ENCODE measurements at places on chromosomes 2 and 18. TPM values are rescaled to one million over a fixed set of nuclear protein-coding genes. Genes with fewer than 3 reads are reported as not detected.

Gene IMPA2
- 65.3 TPM for polyA plus RNA-seq

Gene LRRTM1
- polyA plus RNA-seq = not detected

Gene SGPP2
- polyA plus RNA-seq = 0.08 TPM

Gene PSMA8
- polyA plus RNA-seq = not detected

Gene ADAM23
- 9.1 TPM for polyA plus RNA-seq

Gene SERPINB7
- polyA plus RNA-seq = 0.88 TPM

Gene SLC5A7
- not detected for polyA plus RNA-seq

Gene CAPN13
- 0.16 TPM for polyA plus RNA-seq

Gene IL37
- not detected for polyA plus RNA-seq

Gene PTH2R
- not detected for polyA plus RNA-seq

Gene TDRD15
- polyA plus RNA-seq = not detected

Gene PLB1
- polyA plus RNA-seq = 1.2 TPM

Gene SFT2D3
- 4.5 TPM for polyA plus RNA-seq

Gene LIPG
- 0.33 TPM for polyA plus RNA-seq

Gene HOXD4
- 0.87 TPM for polyA plus RNA-seq

DNA sequence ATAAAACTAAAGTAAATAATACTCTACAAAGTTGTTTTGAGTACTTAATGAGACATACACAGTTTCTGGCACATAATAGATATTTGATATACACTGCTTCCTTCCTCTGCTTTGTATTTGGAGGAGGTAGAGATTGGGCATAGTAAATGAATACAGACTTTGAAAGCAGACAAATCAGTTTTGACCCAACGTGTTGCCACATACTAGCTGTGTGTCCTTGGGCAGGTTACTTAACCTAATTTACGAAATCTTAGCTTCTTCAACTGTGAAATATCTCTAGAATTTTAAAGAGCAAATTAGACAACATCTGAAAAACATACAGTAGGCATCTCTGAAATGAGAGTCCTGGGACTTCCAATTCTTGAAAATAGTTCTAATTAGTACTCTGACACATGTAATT, 425.4 kb downstream of the TGIF1 start:
- DNase-seq = no peak

- DNase-seq = no peak
These were observed 8.8 kb downstream of the NOL10 start for GRCh38 chr2:10680957-10681356.

DNA sequence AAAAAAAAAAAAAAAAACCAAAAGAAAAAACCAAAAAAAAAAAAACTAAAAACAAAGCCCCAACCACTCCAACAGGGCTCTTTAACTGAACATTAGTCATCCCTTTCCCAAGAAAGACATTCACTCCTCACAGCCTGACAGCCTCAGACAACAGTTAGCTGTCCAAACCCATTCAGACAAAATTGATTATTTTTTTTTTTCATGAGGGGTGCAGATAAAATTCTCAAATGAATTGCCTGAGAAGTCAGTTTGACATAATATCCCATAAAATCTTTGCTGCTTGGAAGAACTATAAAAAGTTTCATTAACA, 206.1 kb upstream of the REV1 start:
- no peak for DNase-seq

DNA sequence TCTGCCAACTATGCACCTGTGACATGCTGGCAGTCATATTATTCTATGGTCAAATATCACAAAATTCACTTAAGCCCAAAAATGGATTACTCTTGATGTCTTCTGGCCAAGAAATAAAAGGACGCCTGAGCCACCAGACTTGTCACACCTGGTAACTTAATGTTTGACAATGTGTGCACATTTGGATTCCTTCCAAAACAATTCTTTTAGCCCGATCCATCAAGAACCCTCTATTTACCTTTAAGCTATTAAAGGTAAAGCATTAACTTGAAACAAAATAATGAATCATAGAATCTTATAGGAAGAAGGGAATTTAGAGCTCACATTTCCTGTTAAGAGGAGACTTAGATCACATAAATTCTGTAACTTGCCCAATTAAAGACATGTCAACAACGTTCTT, 46.5 kb upstream of the NFU1 start:
- no peak for DNase-seq

- DNase-seq = no peak
These were observed 497.8 kb downstream of the EIPR1 start for GRCh38 chr2:2879781-2880180.

DNA sequence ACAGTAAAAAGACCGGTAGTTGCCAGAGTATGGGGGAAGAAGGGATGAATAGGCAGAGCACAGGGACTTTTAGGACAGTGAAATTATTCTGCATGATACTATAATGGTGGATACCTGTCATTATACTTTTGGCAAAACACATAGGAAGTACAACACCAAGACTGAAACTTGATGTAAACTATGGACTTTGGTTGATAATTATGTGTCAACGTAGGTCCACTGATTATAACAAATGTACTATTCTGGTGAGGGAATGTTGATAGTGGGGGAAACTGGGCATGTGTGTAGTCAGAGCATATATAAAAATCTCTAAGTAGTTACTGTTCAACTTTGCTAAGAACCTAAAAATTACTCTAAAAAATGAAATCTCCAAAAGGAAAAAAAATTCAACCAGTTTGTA, 629.7 kb downstream of the CCDC85A start:
- DNase-seq = no peak

DNA sequence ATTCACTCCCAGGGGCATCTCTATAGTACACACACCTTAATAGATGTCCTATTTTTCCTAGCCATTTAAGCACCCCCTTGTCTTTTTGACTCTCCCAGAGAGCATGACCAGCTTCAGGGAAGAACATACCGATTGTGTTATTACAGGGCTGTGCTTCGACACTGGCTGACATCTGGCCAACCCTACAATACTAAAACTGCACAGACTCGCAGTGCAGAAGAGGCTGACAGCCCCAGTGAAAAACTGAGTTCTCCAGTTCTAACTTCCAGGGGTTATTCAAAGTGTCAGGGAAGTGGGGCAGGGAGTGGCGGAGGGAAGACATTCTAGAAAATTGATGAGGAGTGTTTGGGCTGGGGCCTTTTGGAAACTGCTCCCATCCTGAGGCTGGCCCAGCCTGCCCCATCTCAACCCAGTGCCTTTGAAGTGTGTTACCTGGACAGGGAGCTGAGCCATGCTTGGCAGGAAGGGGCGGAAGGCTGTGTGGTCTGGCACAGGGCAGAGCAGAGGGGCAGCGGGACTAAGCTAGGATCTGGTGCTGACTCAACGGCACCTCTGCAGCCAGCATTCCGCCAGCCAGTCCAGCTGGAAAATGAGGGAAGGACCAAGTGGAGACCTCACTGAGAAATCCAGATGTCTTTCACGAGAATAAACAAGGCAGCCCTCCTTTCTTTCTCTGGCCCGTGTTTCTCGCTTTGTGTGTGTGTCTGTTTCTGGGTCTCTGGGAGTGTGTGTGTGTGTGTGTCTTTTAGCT, 15.4 kb upstream of the IGFBP5 start:
- no peak for DNase-seq

- no peak for DNase-seq
These were observed 182.1 kb downstream of the RPIA start for GRCh38 chr2:88873620-88874019.

DNA sequence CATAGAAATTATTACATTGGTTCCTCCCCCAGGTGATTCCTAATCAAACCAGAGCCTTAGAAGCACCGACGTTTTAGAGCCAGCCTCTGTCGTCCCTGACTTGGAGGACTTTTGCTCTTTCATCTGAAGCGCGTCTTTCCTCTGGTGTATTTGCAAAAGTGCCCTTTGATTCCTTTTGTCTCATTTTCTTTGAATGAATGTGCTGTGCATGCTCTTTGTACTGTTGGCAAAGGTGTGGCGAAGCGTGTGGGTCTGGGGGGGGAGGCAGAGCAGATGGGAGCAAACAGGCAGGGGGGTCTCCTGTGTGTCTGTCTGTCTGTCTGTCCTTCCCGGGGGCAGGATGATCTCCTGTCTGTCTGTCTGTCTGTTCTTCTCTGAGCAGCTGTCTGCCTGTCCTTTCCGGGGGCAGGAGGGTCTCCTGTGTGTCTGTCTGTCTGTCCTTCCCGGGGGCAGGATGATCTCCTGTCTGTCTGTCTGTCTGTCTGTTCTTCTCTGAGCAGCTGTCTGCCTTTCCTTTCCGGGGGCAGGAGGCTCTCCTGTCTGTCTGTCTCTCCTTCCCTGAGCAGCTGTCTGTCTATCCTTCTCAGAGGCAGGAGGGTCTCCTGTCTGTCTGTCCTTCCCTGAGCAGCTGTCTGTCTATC, 205.5 kb upstream of the MYT1L start:
- DNase-seq = no peak

- no peak for DNase-seq
These were observed 36.6 kb downstream of the KCNS3 start for GRCh38 chr2:17915099-17915498.

DNA sequence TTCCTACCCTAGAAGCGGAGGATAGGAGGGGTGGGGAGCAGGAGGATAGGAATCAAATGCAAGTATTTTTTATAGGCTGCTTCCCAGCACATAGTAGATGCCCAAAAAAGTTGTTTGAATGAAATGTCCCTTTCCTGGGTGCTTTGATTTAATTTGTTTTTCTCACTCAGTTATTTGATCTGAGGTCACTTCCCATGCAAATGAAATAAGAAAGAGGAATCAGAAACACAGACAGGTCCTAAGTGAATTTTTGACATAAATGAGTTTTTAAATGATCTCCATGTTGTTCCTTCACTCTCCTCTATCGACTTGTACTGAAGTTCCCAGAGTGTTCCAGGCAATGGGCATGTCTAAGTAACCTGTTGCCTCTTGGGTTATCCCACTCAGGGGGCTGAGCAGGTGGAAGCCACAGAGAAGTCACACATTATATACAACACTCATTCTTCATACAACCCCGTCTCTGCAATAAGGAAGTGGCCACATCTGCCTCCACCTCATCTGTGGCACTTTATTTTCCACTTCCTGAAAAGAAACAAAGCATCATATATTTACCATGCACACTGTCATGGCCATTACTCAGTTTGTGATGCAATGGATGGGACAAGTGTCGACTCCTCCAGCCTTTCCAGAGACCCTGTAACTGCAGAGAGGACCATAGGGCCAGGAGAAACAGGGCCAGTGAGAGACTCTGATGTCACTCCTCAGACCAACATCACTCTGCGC, 81.9 kb upstream of the ZNF397 start:
- no peak for DNase-seq

DNA sequence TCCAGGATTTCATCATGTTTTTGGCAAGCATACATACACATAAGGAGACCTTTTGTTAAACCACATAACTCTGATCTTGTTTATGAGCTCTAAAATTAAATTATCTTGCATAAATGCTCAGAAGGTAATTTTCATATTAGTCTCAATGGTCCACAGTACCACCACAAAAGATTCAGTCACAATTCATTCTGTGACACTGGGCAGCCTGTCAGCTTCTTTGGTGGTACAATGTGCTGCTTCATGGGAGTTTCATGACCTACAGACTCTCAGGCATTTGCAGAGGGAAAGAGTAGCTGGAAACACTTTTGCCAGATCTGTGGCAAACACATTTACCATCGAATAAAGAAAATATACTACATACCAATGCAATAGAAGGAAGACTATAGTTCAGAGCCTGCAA, 51.3 kb upstream of the ZNF397 start:
- no peak for DNase-seq

DNA sequence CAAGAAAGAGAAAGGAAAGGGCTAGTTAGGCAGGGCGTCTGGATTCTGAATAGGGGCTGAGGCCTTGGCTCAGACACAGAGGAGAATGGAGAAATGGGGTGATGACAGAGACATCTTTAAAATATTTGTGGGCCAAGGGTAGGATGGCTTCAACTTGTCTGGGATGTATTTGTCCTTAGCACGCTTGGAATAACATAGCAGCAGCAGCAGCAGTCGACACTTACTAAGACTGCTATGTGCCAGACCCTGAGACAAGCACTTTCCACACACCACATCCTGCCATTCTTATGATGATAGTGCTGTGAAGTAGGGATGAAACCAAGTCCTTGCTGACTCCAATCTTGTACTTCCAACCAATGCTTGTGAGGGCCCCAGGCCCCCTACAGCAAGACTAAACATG, 2.6 kb downstream of the IL1RL1 start:
- DNase-seq = no peak

- DNase-seq = no peak
These were observed 43.4 kb downstream of the KCNF1 start for GRCh38 chr2:10954856-10955818.

DNA sequence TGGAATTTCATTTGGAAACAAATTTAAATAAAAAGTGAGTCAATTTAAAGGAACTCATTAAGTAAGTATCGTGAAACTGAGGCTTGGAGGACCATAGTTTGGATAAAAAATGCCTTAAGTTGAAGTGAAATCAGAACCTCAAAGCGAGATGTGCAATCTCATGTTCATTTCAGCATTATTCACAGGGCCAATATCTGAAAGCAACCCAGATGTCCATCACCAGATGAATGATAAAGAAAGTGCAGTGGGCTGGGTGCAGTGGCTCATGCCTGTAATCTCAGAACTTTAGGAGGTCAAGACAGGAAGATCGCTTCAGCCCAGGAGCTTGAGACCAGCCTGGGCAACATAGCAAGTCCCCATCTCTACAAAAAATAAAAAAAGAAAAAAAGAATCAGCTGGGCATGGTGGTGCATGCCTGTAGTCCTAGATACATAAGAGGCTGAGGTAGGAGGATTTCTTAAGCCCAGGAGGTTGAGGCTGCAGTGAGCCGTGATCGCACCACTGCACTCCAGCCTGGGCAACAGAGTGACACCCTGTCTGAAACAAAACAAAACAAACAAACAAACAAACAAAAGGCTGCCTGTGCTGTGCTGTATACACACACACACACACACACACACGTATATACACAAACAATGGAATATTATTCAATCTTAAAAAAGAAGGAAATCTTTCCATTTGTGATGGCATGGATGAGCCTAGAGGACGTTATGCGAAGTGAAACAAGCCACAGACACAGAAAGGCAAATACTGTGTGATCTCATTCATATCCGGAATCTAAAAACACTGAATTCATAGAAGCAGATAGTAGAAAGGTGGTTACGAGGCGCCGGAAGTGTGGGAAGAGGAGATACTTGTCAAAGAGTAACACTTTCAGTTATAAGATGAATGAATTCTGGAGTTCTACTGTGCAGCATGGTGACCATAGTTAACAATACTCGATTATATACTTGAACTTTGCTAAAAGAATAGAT, 14.5 kb downstream of the SH3RF3 start:
- no peak for DNase-seq
